ENCODE measurements at places on chromosomes 2 and 18.
A peak's percentile ranks its signal among the peaks of the same experiment; 100 is the strongest.

GRCh38 chr2:101704816-101705578 lies 7.5 kb downstream of the MAP4K4 start:
- no peak for DNase-seq
- H3K27ac ChIP-seq: peak overlapping the region; percentile 34
- peaks cover 45% of the 10 kb centered on the region for H3K4me1 ChIP-seq
- no peak overlapping the region for H3K4me3 ChIP-seq

DNA sequence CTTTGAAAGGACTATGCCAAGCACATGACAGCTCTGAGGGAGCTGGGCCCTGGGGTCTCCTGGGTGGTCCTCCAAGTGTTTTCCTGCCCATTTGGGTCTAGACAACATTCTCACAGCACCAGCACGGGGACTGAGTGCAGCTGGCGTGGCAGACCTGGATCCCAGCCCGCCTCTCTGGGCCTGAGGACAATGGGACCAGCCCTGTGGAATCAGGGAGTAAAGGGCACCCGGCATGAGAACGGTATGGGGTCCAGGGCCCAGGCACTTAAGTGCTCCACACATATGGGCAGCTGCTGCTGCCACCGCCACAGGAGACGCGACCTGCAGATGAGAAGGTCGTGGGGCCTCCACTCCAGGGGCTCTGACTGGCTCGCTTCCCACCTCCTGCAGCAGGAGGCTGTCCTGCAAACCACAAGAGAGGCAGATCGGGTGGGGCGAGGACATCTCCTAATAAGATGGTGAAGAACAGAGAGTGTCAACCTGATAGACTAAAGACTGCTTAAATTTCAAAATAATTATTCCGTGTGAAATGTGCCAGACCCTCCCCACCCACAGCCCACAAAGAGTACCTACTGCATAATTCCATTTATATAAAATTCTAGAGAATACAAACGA lies 46.3 kb downstream of the FAM178B start:
- no peak for DNase-seq
- H3K4me3 ChIP-seq: no peak overlapping the region
- H3K4me1 ChIP-seq: no peaks in the 10 kb centered on the region
- H3K27ac ChIP-seq: no peak overlapping the region
- no peaks in the 10 kb centered on the region for H3K27me3 ChIP-seq

GRCh38 chr2:233912691-233913423 lies 4.3 kb upstream of the TRPM8 start:
- peaks cover 11% of the 10 kb centered on the region for H3K4me1 ChIP-seq
- no peak overlapping the region for H3K4me3 ChIP-seq
- DNase-seq: peak; percentile 85

DNA sequence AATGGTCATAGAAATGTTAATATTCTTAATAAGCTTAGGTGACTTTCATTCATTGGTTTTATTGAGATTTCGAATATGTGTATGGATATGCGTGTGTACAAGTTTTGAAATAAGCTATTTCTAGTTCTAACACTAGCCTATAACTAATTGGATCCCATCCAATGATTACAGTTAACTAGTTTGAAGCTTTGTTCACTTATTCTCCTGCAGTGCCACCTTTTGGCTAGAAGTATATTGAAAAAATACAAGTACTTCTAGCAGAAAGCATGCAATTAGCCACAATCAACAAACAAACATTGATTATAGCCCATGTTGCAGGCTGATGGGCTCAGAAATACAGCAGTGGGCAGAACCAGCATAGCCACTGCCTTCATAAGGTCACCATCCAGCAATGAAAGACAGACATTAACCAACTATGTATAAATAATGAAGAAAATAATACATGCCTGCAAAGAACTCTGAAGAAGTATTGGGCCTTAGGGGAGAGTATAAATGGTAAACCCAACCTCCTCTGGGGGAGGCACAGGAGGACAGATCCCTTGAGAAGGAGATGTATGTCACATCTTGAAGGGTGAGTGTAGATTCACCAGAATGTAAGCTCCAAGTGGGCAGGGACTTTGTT lies 5.1 kb upstream of the PIEZO2 start:
- no peak overlapping the region for H3K4me3 ChIP-seq
- peak; percentile 73 for DNase-seq
- peaks cover 16% of the 10 kb centered on the region for H3K4me1 ChIP-seq
- no peaks in the 10 kb centered on the region for H3K36me3 ChIP-seq
- no peak overlapping the region for H3K27ac ChIP-seq

DNA sequence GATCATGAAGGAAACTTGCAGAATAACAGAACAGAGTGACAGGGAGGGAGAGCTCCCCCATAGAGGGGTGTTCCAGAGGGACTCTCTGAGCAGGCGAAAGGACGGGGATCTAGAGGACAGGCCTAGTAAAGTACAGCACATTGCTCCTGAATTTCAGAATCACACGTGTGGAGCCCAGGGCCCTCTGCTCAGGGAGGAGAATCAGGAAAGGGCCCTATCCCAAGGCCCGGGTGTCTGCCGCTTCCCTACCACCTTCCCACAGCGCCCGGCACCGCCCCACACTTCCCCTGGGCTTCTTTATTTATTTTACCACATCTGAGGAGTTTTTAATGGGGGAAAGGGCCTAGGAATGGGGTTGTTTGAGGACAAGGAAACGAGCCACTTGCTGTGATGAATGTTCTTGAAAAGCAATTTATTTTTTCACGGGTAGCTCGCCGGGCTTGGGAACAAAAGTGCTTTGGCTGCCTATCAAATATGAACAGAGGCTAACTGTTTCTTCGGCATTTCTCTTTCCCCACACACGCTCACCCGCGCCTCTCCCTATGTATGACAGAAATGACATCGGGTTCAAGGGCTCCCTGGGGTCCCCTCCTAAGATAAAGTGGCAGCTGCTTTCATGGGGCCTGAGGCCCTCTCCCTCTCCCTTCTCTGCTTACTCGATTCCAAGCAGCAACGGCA lies 79.3 kb upstream of the GLI2 start:
- H3K27ac ChIP-seq: no peak overlapping the region
- no peak for DNase-seq
- H3K4me1 ChIP-seq: peaks cover 5% of the 10 kb centered on the region
- H3K27me3 ChIP-seq: peaks cover 53% of the 10 kb centered on the region

DNA sequence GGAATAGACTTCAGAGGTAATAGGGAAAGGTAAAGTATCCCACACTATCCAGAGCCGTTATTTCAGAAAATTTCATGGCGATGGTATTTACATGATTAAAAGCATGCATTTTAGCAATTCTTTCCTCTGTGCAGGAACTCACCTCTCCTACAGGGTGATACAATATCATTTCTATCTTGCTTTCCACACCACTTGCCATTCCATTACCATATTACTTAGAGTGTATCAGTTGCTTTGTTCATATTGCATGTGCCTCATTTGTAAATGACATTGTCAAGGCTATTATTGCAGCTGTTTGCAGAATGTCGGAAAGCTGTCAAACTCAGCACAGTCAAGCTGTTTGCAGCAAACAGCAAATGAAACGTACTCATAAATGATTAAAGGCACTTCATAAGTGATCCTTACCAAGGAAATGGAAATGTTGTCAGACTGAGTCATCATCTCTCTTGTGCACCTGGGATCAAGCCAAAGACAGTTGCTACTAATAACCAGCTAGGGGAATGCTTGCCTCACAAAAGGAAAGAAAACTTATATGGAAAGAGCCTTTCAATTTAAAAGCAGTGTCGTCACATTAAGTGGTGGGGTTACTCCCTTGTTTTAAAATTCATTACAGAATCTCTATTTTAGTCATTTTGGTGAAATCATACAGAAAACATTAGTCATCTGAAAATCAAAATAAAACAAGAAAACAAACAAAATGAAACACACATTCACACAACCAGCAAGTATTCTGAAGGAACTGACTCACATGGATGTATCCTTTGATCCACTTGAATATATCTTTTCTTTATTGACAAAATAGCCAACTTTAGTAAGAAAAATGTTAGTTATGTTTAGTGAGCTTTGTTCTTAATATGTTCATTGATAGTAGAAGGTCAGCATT lies 1064.1 kb upstream of the CNTNAP5 start:
- DNase-seq: no peak
- H3K27me3 ChIP-seq: no peaks in the 10 kb centered on the region
- H3K4me1 ChIP-seq: 0 out of 2 replicates have a peak, but pooled peaks cover 6% of the 10 kb centered on the region
- H3K27ac ChIP-seq: no peak overlapping the region

GRCh38 chr18:37636831-37637477 lies 71.4 kb upstream of the CELF4 start:
- H3K4me1 ChIP-seq: 0 out of 2 replicates have a peak, but pooled peaks cover 4% of the 10 kb centered on the region
- DNase-seq: no peak
- H3K4me3 ChIP-seq: no peak overlapping the region
- H3K36me3 ChIP-seq: no peaks in the 10 kb centered on the region

DNA sequence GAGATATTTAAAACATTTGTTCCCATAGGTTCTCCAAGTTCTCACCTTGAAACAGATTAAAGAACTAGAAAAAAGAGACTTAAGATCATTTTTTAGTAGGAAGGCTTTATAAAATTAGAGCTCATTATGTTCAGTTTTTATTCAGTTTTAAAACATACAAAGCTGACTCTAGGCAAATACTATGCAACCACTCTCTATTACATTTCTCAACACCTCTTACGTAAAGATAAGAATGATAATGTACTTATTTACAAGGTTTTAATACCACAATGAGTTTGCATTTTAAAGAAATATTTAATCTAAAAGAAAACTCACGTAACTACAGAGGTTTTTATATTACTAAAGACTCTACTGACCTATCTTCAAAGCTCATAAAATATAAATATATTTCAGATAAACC lies 68.8 kb downstream of the TMEM131 start:
- H3K4me3 ChIP-seq: no peak overlapping the region
- DNase-seq: no peak
- H3K27me3 ChIP-seq: no peaks in the 10 kb centered on the region
- no peaks in the 10 kb centered on the region for H3K4me1 ChIP-seq
- H3K36me3 ChIP-seq: no peaks in the 10 kb centered on the region

- no peaks in the 10 kb centered on the region for H3K36me3 ChIP-seq
- peaks cover 14% of the 10 kb centered on the region for H3K27me3 ChIP-seq
- no peak overlapping the region for H3K27ac ChIP-seq
Measured at GRCh38 chr2:105328281-105329196, 996 bp downstream of the TGFBRAP1 start.

DNA sequence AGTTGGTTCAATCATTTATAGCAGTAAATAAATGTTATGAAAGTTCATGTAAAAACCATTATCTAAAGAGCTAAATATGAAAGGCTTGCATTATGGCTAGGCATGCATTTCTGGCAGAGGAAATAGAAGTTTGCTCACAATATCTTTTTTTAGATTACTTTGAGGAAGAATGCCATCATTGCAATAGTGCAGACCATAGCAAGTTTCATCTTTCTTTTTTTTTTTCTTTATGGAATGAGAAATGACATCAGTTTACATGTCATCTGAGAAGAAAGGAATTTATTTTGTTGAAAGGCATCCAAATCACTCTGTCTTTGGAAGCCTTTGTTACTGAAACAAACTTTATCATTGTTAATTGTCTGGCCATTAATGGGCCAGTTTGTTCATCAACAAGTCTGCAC lies 74.5 kb upstream of the NCKAP5 start:
- H3K27ac ChIP-seq: no peak overlapping the region
- no peak for DNase-seq
- H3K36me3 ChIP-seq: no peaks in the 10 kb centered on the region
- H3K27me3 ChIP-seq: no peaks in the 10 kb centered on the region
- H3K4me1 ChIP-seq: peaks cover 21% of the 10 kb centered on the region
- H3K4me3 ChIP-seq: no peak overlapping the region

DNA sequence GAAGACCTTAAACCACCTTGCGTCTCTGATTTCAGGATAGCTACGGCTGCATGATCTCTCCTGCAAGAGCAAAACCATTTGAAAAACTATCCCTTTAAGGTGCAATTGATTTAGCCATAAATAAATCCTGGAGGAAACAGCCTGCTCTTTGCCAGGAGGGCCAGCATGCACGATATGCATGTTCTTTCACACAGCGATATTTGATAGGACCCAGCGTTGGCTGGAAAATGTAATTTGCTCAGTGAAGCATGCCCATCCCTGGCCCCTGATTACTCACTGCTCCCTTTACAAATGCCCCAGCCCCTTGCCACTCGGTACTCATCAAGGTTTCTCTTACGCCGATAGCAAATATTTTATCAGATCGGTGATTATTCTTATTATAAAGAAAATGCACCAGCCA lies 315.4 kb downstream of the CDH2 start:
- DNase-seq: no peak
- no peak overlapping the region for H3K27ac ChIP-seq
- H3K4me1 ChIP-seq: no peaks in the 10 kb centered on the region
- no peak overlapping the region for H3K4me3 ChIP-seq
- no peaks in the 10 kb centered on the region for H3K36me3 ChIP-seq

GRCh38 chr2:11155381-11156035 lies at the start of gene SLC66A3:
TSS of gene SLC66A3 (plus strand) at chr2:11155467. CDS start at chr2:11155547, 80 bp downstream.
- H3K4me1 ChIP-seq: no peaks in the 10 kb centered on the region
- H3K4me3 ChIP-seq: peak within 1 kb of the TSS; percentile 72
- H3K36me3 ChIP-seq: no peaks in the 10 kb centered on the region
- H3K27ac ChIP-seq: peak within 1 kb of the TSS; percentile 89
- H3K27me3 ChIP-seq: peaks cover 6% of the 10 kb centered on the region

DNA sequence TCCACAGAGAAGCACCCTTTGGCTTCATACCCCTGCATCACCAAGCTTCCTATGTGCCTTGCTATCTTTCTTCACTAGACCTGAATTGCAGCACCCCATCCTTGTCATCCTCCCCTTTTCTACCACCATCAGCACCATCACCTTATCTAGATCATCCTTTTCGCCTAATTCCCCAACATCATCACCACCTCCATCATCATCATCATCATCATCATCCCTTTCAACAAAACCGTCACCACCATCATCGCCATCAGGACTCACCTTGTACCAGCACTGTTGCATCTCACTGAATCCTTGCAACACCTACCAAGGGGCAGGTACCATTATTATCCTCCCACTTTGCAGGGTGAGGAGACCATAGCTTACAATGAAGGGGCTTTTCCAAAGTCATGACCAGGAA lies 10.8 kb upstream of the ECEL1 start:
- H3K27me3 ChIP-seq: peaks cover 14% of the 10 kb centered on the region
- H3K36me3 ChIP-seq: no peaks in the 10 kb centered on the region
- H3K4me3 ChIP-seq: no peak overlapping the region
- H3K27ac ChIP-seq: no peak overlapping the region

GRCh38 chr18:27685807-27686412 lies 491.0 kb downstream of the CDH2 start:
- no peaks in the 10 kb centered on the region for H3K4me1 ChIP-seq
- no peaks in the 10 kb centered on the region for H3K27me3 ChIP-seq
- no peak overlapping the region for H3K4me3 ChIP-seq
- DNase-seq: peak; percentile 72
- H3K27ac ChIP-seq: no peak overlapping the region

Measured in GM23338 (cell line).